BJ (cell line): ENCODE measurements at places on chromosomes 6 and 20.

DNA sequence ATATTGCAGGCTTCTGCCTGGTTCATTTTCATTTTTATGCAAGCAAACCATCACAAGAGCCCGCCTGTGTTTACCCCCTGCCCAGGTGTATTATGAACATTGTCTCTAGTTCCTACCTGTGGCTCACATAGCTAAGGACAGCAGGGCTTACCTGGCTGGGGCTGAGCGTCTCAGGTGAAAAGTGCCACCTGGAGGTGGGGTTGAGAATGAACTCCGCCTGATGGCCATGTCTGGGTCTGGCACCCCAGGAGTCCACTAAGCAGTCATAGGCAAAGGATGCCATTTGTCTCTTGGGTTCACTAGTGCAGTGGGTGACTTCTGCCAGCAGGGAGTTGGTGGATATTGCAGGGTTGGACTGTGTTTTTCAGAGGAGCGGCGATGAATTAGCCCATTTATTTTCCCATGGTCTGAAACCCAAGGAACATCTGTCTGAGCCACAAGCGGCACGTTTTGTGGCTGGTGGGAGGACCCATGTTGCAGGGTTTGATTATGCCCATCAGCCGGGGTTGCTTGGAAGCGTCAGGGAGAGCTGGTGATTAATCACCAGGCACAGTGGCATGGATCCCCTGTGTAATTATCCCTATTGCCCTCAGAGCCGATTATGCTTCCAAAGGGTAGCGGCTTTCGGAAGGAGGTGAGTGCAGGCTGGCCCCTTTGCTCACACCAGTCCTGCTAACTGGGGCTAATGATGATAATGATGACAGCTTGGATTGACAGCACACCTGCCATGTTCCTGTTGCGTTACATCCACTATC is 92.1 kb downstream of the CDH26 start:
- DNase-seq = no peak

DNA sequence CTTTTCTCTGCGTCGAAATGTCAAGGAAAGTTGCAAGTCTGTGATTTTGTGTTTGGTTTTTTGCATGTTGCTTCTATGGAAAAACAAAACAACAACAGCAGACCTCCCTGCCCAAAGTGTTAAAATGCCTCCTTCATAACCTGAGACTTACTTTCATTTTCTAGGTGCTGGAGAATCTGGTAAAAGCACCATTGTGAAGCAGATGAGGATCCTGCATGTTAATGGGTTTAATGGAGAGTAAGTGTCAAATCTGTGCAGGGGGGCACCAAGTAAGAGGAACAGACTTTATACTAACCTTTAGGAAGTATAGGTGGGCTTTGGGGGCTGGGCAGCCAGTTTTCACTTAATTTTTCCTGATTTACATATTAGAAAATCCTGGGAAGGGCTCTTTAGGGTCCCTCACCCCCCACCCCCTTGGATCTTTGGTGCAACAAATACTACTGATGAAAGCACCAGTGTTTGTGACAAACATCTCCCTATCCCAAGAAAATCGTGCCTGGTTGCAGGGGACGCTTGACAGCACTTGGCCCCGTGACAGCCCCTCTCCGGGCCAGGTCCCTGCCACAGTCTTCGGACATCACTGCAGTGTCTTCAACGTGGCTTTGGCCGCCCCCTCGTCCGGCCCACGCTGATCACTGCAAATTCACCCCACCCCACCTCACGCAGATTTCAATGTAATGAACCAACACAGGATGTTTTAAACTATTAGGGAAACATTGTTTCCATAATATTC is 43.1 kb downstream of the GNAS start:
- DNase-seq = no peak

DNA sequence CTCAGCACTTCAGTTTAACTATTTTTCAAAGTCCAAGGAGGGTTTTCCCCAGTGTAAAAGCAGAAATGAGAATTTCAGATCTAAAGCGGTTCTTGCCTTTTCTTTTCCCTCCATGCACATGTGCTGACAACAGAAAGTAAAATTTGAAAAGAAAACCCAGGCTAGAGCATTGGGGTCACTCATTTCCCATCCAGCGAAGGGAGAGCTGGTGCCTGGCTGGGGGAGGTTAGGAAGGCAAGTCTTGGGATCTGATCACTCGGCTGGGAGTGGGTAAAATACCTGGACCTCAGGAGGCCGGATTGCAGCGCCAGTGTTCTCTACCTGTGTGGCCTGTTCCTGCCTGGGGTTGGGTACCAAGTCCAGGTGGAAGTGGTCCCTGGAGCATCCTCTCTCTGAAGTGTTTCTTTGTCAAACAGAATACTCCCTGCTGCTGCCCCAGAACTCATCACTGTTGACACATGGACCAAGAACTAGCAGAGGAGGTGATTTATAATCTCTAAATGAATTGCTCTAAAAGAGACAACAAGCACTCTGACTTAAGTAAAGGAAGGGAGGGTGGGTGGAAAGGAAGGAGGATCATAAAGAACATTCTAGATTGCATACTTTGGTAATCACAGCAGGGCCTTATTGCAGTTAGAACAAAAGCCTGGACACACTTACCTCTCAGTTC is 136.0 kb downstream of the MTHFD1L start:
- no peak for DNase-seq

- DNase-seq = no peak
Measured at GRCh38 chr6:134593442-134593841, 275.5 kb upstream of the SGK1 start.

DNA sequence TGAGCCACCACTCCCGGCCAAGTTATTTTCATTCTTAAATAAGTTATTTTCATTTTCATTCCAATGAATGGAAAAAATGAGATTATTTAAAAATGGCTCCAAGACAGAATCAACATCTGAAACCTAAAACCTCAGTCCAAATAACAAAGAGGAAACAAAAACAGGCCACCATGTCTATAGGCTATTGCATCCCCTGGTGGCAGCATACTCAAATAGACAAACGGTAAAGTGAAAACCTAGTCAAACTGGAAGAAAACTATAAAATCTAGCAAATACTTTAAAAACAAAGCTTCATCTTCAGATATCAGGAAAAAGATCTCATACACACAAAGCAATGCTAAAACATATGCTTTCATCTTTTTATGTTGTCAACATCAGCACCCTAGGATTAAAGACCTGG is 20.9 kb downstream of the IL17A start:
- no peak for DNase-seq
